ENCODE measurements at places on chromosomes 12 and 14. TPM values are rescaled to one million over a fixed set of nuclear protein-coding genes. Genes with fewer than 3 reads are reported as not detected.
A peak's percentile ranks its signal among the peaks of the same experiment; 100 is the strongest.

GRCh38 chr12:8037947-8038346, 5.4 kb downstream of the FOXJ2 start:
- H3K27ac ChIP-seq = peak overlapping the region; percentile 68
- H3K27me3 ChIP-seq = no peaks in the 10 kb centered on the region
- no peaks in the 10 kb centered on the region for H3K36me3 ChIP-seq
- peaks cover 43% of the 10 kb centered on the region for H3K4me1 ChIP-seq

- H3K36me3 ChIP-seq = no peaks in the 10 kb centered on the region
- DNase-seq = no peak
Measured at GRCh38 chr12:124452576-124453331, 114.7 kb downstream of the NCOR2 start.

GRCh38 chr12:57755454-57756372, 810 bp downstream of the MARCHF9 start:
- H3K27me3 ChIP-seq = no peaks in the 10 kb centered on the region
- no peaks in the 10 kb centered on the region for H3K4me1 ChIP-seq
- no peak for DNase-seq
- peak overlapping the region; percentile 58 for H3K4me3 ChIP-seq
- H3K36me3 ChIP-seq = no peaks in the 10 kb centered on the region
- H3K27ac ChIP-seq = peak overlapping the region; percentile 87

GRCh38 chr14:85912141-85912540, 382.2 kb downstream of the FLRT2 start:
- no peak overlapping the region for H3K4me3 ChIP-seq
- no peaks in the 10 kb centered on the region for H3K27me3 ChIP-seq
- H3K36me3 ChIP-seq = no peaks in the 10 kb centered on the region
- H3K4me1 ChIP-seq = no peaks in the 10 kb centered on the region
- H3K27ac ChIP-seq = no peak overlapping the region
- DNase-seq = no peak

DNA sequence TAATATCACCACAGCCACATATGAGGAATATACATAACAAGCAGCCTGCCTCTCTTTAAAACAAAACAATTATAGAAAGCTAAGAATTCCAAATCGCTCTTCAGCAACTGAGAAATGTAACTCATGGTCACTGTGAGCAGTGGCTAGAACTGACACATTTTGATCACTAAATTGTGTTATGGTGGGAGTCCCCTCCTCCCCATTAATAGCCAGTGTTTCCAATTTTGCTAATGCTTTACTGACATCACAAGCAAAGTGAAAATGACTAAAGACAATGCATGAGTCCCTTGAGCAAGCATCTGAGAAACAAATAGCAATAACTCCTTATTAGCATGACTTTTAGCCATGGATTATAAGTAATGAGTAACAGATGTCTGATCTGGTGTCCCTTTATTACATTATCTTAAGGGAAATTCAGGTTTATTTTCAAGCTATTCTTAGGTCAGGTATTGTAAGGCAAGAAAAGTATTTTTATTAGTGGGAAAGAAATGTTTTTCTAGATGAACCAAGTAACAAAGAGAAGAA, 148.3 kb downstream of the KCNH5 start:
- no peak overlapping the region for H3K4me3 ChIP-seq
- DNase-seq = no peak
- no peak overlapping the region for H3K27ac ChIP-seq

GRCh38 chr12:59808317-59808910, 212.6 kb downstream of the SLC16A7 start:
- no peak for DNase-seq
- no peak overlapping the region for H3K4me3 ChIP-seq
- H3K27ac ChIP-seq = no peak overlapping the region
- H3K27me3 ChIP-seq = no peaks in the 10 kb centered on the region

GRCh38 chr14:73234029-73234428, 3.3 kb upstream of the PAPLN start:
- H3K27ac ChIP-seq = no peak overlapping the region

GRCh38 chr12:79422060-79422812, 268.5 kb downstream of the PAWR start:
- no peak overlapping the region for H3K4me3 ChIP-seq
- peak overlapping the region; percentile 70 for H3K27ac ChIP-seq
- H3K27me3 ChIP-seq = no peaks in the 10 kb centered on the region
- H3K4me1 ChIP-seq = no peaks in the 10 kb centered on the region
- H3K36me3 ChIP-seq = no peaks in the 10 kb centered on the region

- peaks cover 67% of the 10 kb centered on the region for H3K4me1 ChIP-seq
- H3K36me3 ChIP-seq = no peaks in the 10 kb centered on the region
- peak overlapping the region; percentile 95 for H3K27ac ChIP-seq
Measured at GRCh38 chr14:104972301-104973134, 5.7 kb downstream of the AHNAK2 start.

DNA sequence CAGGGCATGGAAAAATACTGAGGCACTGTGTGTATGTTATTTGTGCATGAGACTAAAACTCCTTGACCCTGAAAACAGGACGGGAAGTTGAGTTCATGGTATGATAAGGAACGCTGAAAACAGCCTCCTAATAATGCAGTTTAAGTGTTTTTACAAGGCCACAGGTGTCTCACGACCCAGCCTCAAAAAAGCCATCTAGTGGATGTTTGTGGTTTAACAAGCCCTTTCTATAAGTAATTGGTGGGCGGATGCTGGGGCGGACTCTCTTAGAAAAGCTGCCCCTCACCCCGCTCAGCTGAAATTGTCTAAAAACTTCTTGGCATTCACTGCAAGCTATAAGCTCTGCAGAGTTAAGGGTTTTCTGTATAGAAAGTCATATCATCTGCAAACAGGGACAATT, 184.5 kb downstream of the NUBPL start:
- no peaks in the 10 kb centered on the region for H3K4me1 ChIP-seq
- no peak for DNase-seq
- no peaks in the 10 kb centered on the region for H3K27me3 ChIP-seq
- H3K36me3 ChIP-seq = no peaks in the 10 kb centered on the region

- no peak overlapping the region for H3K4me3 ChIP-seq
- no peak for DNase-seq
- H3K27ac ChIP-seq = no peak overlapping the region
- no peaks in the 10 kb centered on the region for H3K4me1 ChIP-seq
Measured at GRCh38 chr12:130947028-130947613, 6.6 kb upstream of the ADGRD1 start.

GRCh38 chr12:124607681-124608425, 40.4 kb upstream of the NCOR2 start:
- H3K36me3 ChIP-seq = no peaks in the 10 kb centered on the region
- no peak overlapping the region for H3K4me3 ChIP-seq
- H3K4me1 ChIP-seq = peaks cover 3% of the 10 kb centered on the region
- no peaks in the 10 kb centered on the region for H3K27me3 ChIP-seq
- DNase-seq = no peak

The CELA1 gene
- not detected for total RNA-seq

The TAS2R31 gene
- total RNA-seq = 6.9 TPM

The SETD3 gene
- 89.9 TPM for total RNA-seq
